ENCODE measurements at places on chromosomes 7 and 10.

DNA sequence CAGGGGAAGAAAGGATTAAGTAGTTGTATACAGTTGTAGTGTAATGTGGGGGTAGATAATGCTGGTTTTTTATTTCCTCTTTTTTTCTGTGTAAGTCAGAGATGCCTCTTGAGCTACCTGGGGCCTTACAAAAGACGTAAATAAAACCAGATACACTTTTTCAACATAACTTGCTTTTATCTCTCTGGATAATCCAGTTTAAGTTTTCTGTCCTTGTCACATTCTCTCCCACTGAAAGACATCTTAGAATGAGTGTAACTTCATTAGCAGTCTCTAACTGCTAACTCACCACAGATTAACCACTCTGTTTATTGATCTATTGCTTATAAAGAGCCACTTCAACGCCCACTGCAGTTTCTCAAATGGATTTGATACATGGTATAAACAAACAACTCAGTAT, 64.1 kb upstream of the LRRN3 start:
- no peak for DNase-seq

- DNase-seq, result no peak
These were observed 359.6 kb downstream of the ARL4A start for GRCh38 chr7:13047061-13047460.

DNA sequence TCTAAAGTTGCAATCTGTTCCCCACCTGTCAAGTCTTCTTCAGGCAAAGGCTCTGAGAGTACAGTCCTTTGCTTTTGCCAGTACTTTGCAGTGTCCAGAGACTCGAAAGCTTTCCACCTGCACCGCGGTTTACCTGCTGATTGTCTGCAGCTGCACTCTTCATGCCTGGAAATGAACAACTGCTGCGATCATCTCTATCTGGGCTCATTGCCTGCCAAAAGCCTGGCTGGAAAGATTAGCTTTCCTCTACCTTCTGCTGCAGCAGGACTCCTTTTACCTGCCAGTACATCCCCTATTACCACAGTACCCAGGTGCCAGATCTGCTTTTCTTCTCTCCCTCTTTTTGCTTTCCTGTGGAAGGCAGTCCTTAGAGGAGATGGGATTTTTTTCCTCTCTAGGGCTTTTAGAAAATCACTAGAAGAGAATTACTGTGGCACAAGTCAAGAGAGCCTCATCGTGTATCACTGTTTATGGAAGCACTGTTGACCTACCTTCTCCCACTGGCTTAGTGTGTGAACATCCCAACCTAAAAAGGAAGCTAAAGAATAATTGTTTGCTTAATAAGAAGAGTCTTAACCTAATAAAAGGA, 2.2 kb downstream of the STRIP2 start:
- DNase-seq, result no peak

DNA sequence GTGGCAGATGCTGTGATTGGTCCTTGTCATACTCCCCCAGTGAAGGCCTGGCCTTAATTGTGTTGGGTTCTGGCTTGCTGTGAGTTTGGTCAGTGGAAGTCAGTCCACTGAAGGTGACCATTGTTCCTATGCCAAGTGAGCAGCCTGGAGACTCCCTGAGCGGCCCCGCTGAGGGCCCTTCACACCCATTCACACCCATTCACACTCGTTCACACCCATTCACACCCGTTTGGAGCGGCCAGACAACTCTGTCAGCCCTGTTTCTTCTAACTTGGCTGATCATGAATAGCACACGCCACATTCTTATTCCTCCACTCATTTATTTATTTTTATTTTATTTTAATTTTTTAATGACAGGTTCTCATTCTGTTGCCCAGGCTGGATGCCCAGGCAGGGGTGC, 61.5 kb downstream of the C10orf120 start:
- no peak for DNase-seq

DNA sequence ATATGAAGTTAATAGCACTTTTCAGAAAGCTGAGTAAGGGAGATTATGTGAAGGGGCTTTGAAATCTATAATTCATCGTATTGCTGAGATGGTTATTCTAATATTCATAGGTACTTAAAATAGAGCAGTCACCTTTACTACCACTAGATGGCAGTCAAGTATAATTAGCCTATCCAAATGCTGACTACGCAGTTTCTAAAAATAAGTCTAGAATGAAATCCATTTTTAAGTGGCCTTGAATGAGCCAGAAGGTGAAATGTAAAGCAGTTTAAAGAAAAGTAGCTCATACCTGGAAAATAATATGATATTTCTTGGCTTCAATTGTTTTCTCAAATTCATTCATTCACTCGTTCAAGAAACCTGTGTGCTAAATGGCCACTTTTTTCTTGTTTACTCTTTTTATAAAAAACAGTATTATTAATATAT, 1277.1 kb downstream of the GATA3 start:
- DNase-seq, result peak; percentile 8

GRCh38 chr7:132933072-132933458, 148.8 kb downstream of the CHCHD3 start:
- peak; percentile 37 for DNase-seq

DNA sequence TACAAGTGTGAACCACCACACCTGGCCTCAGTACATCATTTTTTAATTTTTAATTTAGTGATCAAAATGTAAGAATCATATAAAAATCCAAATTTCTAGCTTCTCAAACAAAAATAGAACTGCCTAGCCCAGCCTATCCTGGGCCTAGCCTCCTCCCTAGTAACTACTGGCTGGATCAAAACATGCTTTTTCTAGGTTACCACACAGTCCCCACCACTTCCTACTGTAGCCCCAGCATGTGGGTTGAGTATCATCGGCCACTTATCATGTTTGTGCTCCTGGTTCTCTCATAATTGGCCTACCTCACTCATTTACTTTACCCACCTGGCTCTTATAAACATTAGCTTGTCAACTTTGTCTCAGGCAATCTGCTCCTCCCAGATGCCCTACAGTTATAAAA, 52.9 kb downstream of the DNAJC12 start:
- no peak for DNase-seq
